Mesenchymal stem cell (in vitro differentiated cells and primary cell): ENCODE measurements at places on chromosomes 7 and 10.
A peak's percentile ranks its signal among the peaks of the same experiment; 100 is the strongest.

GRCh38 chr10:628386-629045 lies 61.0 kb downstream of the DIP2C start:
- H3K27me3 ChIP-seq: no peaks in the 10 kb centered on the region
- peaks cover 21% of the 10 kb centered on the region for H3K36me3 ChIP-seq

DNA sequence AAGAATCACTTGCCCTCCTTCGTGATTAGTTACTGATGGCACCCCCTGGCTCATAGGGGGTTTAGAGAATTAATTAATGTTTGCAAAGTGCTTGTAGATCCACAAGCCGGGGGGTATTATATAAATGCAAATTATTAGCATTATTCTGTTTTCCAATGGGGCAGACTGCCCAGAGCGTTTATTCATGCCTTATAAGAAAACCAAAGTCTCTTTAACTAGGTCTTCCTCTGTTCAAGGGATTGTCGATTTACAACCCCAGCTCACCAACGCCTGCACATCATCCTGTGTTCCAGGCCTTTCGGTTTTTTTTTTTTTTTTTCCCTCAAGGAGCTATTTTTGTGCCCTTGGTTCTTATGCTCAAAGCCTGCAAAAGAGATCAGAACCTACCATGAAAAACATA lies 630.7 kb downstream of the PARD3 start:
- no peak overlapping the region for H3K27ac ChIP-seq
- no peaks in the 10 kb centered on the region for H3K27me3 ChIP-seq
- H3K4me3 ChIP-seq: no peak overlapping the region
- H3K36me3 ChIP-seq: no peaks in the 10 kb centered on the region
- peaks cover 14% of the 10 kb centered on the region for H3K4me1 ChIP-seq

DNA sequence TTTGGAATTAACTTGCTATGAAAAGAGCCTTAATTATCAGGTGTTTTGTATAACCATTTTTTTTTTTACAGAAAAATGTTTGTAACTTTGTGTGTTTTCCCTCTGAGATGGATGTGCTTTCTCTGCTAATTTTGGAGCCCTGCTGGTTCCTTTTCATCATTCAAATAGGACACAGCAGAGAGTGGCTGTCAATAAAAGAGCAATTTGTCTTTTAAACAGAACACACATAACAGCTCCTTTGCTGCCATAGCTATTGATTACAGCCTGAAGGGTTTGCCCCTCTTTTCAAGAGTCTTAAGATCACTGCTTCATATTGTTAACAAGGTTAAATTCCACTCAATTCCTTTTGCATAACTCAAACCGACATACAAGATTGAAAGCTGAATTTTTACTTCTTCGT lies 187.2 kb upstream of the MBL2 start:
- H3K4me1 ChIP-seq: no peaks in the 10 kb centered on the region
- no peak for DNase-seq
- no peaks in the 10 kb centered on the region for H3K27me3 ChIP-seq
- no peaks in the 10 kb centered on the region for H3K36me3 ChIP-seq
- no peak overlapping the region for H3K4me3 ChIP-seq

- no peaks in the 10 kb centered on the region for H3K36me3 ChIP-seq
- no peak overlapping the region for H3K4me3 ChIP-seq
- H3K4me1 ChIP-seq: peaks cover 3% of the 10 kb centered on the region
- H3K27me3 ChIP-seq: no peaks in the 10 kb centered on the region
- H3K27ac ChIP-seq: no peak overlapping the region
Observed at GRCh38 chr10:23445591-23445990, 6.7 kb downstream of the OTUD1 start.

DNA sequence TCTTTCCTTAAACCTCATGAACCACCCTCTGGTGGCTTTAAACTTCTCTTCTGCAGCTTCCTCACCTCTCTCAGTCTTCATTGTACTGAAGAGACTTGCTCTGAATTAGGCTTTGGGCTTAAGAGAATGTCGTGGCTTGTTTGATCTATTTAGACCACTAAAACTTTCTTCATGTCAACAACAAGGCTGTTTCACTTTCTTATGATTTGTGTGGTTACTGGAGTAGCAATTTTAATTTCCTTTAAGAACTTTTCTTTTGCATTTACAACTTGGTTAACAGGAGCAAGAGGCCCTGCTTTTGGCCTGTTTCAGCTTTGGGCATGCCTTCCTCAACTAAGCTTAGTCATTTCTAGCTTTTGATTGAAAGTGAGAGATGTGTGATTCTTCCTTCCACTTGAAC lies 38.1 kb upstream of the CDHR3 start:
- H3K27me3 ChIP-seq: no peaks in the 10 kb centered on the region
- peaks cover 69% of the 10 kb centered on the region for H3K36me3 ChIP-seq
- H3K27ac ChIP-seq: no peak overlapping the region
- no peak overlapping the region for H3K4me3 ChIP-seq
- H3K4me1 ChIP-seq: no peaks in the 10 kb centered on the region

DNA sequence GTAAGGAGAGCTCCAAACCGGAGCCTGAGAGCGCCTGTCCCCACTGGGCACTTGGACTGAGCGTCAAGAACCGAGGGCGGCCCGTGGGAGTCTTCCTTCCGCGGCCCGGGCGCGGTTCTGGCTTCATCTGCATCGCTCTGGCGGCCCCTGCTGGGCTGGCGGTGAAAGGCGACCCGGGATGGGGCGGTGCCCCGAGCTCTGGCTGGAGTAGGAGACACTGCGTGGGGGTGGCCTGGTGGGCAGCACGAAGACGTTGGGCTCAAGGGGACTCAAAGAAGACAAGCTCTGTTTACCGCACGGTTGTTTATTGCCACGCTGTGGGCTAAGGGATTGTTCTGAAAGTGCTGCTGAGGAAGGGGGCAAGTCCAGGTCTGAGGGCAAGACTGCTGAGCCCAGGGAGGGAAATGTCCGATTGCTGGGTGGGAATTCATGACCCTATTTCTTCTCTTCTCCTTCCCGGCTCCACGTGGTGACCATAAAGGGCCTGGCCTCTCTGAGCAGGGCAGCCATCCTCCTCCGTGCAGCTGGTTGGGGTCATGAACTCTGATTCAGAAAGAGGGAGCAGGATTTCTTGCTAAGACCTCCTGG lies 29.8 kb downstream of the PLAU start:
- H3K4me3 ChIP-seq: peak overlapping the region; percentile 57
- H3K27me3 ChIP-seq: no peaks in the 10 kb centered on the region
- DNase-seq: peak; percentile 74
- H3K36me3 ChIP-seq: no peaks in the 10 kb centered on the region
- peaks cover 4% of the 10 kb centered on the region for H3K4me1 ChIP-seq

DNA sequence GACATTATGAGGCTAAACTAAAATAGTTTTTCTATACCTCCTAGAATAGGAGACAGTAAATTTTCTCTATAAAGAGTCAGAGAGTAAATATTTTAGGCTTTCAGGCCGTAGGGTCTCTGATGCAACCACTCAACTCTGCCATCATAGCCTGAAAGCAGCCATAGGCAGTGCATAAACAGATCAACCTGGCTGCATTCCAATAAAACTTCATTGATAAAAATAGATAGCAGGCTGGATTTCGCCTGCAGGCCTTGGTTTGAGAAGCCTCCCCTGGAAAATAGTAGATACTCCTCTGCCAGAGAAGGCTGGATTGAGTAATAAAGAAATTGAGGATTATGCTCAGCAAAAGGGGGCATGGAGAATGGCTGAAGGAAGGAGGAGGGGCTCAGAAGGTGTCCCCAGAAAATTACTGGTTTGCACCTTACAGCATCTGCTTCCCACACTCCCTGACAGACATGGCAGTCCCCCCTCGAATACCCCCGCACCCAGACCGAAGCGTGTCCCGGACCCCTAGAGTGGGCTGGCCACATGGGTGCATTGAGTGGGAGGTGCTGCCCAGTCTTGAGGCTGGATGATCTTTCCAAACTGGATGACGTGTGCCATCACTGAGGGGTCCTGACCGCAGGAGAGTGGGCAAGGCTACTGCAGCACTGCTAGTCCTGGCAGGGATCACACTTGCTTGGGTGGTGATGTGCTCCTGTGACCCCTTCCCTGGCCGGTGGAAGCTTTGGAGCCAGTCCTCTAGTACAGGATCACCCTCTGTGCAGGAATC lies 126.6 kb downstream of the PTPN20 start:
- H3K4me1 ChIP-seq: no peaks in the 10 kb centered on the region
- H3K27me3 ChIP-seq: peaks cover 34% of the 10 kb centered on the region
- H3K4me3 ChIP-seq: no peak overlapping the region
- no peaks in the 10 kb centered on the region for H3K36me3 ChIP-seq

DNA sequence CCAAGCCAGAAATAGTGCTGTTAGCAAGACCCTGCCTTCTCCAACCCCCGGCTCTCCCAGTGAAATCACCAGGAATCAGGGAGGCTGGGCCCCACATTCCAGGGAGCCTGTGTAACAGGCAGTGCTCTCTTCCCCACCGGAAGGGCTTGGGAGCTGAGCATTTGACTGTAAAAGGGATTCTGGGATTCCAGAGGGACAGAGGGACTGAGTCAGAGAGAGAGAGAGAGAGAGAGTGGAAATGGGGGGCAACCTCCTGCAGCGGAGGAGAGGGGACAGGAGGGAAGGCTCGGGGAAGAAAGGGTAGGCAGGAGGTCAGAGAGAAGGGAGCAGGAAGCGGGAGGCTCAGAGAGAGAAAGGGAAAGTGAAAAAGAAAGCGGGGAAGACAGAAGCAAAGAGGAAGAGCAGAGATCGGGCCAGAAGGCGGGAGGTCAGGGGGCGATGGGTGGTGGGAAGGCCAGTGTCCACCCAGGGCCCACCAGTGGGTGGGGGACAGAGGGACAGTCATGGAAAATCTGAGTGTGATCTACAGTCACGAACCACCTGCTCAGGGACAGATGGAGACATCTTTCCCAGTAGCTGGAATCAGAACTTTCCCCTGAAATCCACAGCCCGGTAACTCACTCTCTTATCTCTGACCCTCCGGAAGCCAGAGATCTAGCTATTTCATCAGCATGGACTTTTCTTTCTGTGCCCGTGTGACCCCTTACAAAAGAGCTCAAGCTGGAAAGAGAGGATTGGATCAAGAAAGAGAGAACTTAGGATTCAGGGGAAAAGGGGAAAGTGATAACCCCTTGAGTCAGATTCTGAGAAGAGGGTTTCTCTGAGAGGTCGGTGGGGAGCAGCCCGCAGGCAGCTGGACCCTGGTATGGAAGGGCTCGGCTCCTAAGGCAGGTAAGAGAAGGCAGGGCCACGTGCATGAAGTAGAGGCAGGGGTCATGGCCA lies 4.6 kb upstream of the SERPINE1 start:
- peak overlapping the region; percentile 98 for H3K27ac ChIP-seq
- no peaks in the 10 kb centered on the region for H3K27me3 ChIP-seq
- no peaks in the 10 kb centered on the region for H3K36me3 ChIP-seq

DNA sequence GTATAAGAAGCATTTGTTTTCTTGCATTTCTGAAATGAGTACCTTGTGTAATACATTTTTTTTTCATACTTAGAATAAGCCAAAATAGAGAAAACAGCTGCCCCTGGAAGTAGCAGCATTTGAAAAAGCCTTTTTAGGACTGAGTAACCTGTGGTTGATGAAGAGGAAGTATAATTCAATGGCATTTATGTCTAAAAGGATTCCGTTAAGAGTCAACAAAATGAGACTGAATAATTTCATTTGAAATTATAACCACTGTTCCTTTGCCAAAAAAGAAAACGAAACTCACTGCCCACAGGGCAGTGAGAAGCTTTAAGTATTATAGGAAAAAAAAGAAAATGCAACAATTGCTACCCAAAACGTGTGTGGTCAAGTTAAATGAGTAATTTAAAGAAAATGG lies 705.6 kb upstream of the PHF14 start:
- no peak overlapping the region for H3K4me3 ChIP-seq
- no peaks in the 10 kb centered on the region for H3K27me3 ChIP-seq
- H3K27ac ChIP-seq: no peak overlapping the region
- DNase-seq: no peak
- no peaks in the 10 kb centered on the region for H3K4me1 ChIP-seq
- H3K36me3 ChIP-seq: no peaks in the 10 kb centered on the region

DNA sequence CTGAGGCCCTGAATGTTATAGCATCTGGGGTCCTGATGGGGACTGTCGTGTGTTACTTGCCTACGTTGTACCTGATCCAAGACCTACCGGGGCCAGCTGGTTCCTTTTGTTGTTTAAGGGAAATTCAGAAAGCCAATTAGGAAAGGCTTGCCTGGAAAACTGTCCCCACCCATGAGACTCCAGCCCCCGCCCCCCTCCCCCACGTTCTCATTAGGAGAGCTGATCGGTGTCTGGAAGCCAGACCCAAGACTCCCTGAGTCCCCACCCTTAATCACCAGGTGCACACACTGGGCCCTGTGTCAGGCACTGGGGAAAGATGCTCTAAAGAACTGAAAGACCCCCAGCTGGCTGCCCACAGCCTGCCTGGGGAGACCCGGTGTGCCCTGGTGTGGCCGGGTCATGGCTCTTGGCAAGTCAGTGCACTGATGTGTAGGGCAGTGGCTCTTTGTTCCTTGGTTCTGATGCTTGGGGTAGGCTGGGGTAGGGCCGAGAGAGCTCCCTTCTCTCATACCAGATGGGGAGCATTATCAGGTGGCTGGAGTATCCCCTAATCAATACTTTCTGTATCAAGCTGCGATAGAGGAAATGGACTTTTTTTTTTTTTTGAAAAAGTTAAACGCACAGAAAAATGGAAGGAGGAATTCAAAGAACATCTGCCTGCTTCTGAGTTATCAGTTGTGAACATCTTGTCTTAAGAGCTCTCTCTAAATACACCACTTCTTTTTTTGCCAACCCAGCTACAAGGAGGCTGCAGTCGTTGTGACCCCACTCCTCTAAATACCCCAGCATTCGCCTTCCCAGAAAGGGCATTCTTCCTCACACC lies 16.9 kb downstream of the TSPAN15 start:
- H3K36me3 ChIP-seq: no peaks in the 10 kb centered on the region
- no peaks in the 10 kb centered on the region for H3K4me1 ChIP-seq
- no peak overlapping the region for H3K27ac ChIP-seq
- DNase-seq: no peak
- no peak overlapping the region for H3K4me3 ChIP-seq

DNA sequence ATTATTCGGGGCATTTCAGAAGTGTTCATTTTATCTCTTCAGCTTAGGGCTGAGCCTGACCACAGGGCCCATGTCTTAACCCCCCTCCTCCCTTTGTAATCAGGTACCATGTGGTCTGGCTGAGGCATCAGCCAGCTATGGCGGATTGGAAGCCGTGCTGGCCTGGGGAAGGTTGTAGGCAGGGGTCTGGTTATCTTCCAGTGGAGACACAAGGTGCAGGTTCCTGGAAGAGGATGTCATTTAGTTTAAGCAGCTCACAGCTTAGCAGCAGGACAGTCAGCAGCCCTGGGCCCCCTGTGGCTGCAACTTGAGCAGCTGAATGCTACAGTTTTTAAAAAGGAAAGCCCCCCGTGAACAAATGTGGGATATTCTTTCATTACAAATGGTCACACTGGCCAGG lies 22.1 kb downstream of the BAG3 start:
- no peak for DNase-seq
- H3K27me3 ChIP-seq: no peaks in the 10 kb centered on the region
- peaks cover 40% of the 10 kb centered on the region for H3K4me1 ChIP-seq
- peaks cover 78% of the 10 kb centered on the region for H3K36me3 ChIP-seq
- no peak overlapping the region for H3K4me3 ChIP-seq
- H3K27ac ChIP-seq: no peak overlapping the region

GRCh38 chr10:49072166-49072885 lies 43.0 kb downstream of the VSTM4 start:
- H3K4me1 ChIP-seq: no peaks in the 10 kb centered on the region
- DNase-seq: no peak
- no peak overlapping the region for H3K4me3 ChIP-seq
- H3K36me3 ChIP-seq: peaks cover 69% of the 10 kb centered on the region

GRCh38 chr7:35519971-35520809 lies 174.7 kb downstream of the HERPUD2 start:
- no peaks in the 10 kb centered on the region for H3K4me1 ChIP-seq
- no peaks in the 10 kb centered on the region for H3K36me3 ChIP-seq
- no peak overlapping the region for H3K4me3 ChIP-seq
- peak; percentile 59 for DNase-seq
- no peak overlapping the region for H3K27ac ChIP-seq

- DNase-seq: peak; percentile 60
- peaks cover 12% of the 10 kb centered on the region for H3K4me1 ChIP-seq
- peak overlapping the region; percentile 83 for H3K4me3 ChIP-seq
- H3K27ac ChIP-seq: peak overlapping the region; percentile 74
- H3K27me3 ChIP-seq: no peaks in the 10 kb centered on the region
- H3K36me3 ChIP-seq: peaks cover 9% of the 10 kb centered on the region
Observed at GRCh38 chr7:43905956-43906330, 453 bp downstream of the URGCP start.
